Suprapubic skin (tissue), 4 donors: ENCODE measurements at places on chromosomes 16 and 17. TPM values are rescaled to one million over a fixed set of nuclear protein-coding genes. Genes with fewer than 3 reads are reported as not detected.
A peak's percentile ranks its signal among the peaks of the same experiment; 100 is the strongest.

DNA sequence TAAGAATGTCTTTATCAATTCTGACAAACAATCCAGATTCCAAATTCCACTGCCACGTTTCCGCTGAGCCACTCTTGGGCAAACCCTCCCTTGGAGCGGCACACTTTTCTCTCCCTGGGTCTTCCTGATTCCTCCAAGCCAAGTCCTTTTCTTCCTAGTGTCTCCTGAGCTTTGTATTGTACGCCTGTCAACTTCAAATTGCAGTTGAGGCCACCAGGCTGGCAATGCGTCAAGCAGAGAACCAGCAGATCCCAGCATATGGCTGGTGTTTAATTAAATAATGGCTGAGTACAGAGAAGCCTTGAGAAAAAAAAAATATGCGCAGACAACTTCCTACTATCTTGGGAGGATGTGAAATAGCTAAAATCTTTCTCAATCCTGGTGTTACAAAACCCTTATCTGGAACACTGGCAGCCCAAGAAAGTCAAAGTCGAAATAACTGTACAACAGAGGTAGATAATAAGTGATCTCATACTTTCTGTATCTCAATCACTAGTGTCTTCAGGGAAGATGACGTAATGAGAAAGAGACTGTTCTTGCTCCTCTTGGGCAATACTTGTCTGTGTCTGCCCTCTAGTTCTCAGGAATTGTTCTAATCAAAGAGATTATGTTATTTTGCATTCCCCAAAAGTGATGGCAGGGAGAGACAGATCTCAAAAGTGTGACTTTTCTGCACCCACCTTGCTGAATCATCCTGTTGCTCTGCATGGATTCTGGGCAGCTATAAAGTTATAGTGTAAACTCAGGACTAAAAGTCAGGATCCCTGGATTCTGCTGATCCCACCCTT, 15.0 kb downstream of the SMIM36 start:
- H3K4me3 ChIP-seq: no peak overlapping the region
- H3K27me3 ChIP-seq: no peaks in the 10 kb centered on the region
- H3K4me1 ChIP-seq: peaks cover 3% of the 10 kb centered on the region
- no peak overlapping the region for H3K27ac ChIP-seq
- DNase-seq: no peak
- no peaks in the 10 kb centered on the region for H3K36me3 ChIP-seq

GRCh38 chr17:43576563-43577229, 30.6 kb upstream of the ETV4 start:
- no peak overlapping the region for H3K27ac ChIP-seq
- H3K27me3 ChIP-seq: no peaks in the 10 kb centered on the region
- H3K4me3 ChIP-seq: no peak overlapping the region
- no peak for DNase-seq
- H3K4me1 ChIP-seq: peaks cover 24% of the 10 kb centered on the region

DNA sequence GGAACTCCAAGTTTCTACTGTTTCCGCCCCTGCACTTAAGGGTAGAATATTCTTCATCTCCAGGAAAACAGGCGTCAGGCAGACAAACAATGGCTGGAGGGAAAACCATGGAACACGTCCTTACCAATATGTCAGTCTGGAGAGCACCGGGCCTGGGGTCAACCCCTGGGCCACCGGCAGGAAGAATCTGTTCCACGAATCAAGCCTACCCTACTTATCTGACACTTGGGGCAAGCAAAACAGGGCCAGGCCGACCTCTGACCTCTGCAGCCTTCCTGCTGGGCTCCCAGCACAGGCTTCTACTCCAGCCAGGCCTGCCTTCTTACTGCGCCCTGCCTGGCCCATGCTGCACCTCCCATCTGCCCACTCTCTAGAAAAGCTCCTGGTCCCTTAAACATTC, 10.1 kb downstream of the VAC14 start:
- no peak for DNase-seq
- H3K4me1 ChIP-seq: peaks cover 4% of the 10 kb centered on the region
- no peak overlapping the region for H3K4me3 ChIP-seq
- peaks cover 10% of the 10 kb centered on the region for H3K36me3 ChIP-seq

GRCh38 chr17:21082001-21082436, 39.2 kb upstream of the USP22 start:
- H3K36me3 ChIP-seq: no peaks in the 10 kb centered on the region
- no peak overlapping the region for H3K27ac ChIP-seq

DNA sequence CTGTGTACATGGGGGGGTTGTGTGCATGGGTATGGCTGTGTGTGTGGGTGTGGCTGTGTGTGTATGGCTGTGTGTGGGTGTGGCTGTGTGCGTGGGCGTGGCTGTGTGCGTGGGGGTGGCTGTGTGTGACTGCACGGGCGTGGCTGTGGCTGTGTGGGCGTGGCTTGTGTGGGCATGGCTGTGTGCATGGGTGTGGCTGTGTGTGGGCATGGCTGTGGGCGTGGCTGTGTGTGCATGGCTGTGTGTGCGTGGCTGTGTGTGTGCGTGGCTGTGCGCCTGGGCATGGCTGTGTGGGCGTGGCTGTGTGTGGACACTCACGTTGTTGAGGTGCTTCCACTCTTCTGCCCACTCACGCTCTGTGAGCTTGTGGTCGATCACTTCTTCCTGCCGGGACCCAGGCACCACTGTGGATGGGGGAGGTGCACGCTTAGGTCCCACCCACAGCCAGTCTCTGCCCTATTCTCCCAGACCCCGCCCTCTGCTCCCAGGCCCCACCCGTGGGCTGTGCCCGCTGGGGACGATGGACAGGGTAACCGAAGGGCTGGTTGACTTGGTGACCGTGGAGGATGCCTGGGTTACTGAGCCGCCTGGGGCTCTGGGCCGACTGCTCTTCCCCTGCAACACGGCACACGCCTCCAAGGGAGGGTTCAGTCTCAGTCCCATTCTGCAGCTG, 16.0 kb upstream of the PABPN1L start:
- peak; percentile 82 for DNase-seq
- H3K4me3 ChIP-seq: no peak overlapping the region
- H3K36me3 ChIP-seq: peaks cover 18% of the 10 kb centered on the region
- H3K27ac ChIP-seq: no peak overlapping the region
- H3K4me1 ChIP-seq: peaks cover 28% of the 10 kb centered on the region

- no peaks in the 10 kb centered on the region for H3K27me3 ChIP-seq
- peak overlapping the region; percentile 31 for H3K4me3 ChIP-seq
- no peak for DNase-seq
- peaks cover 19% of the 10 kb centered on the region for H3K4me1 ChIP-seq
- no peaks in the 10 kb centered on the region for H3K36me3 ChIP-seq
- H3K27ac ChIP-seq: peak overlapping the region; percentile 26
Observed at GRCh38 chr17:12983991-12984884, 33.6 kb downstream of the ELAC2 start.

DNA sequence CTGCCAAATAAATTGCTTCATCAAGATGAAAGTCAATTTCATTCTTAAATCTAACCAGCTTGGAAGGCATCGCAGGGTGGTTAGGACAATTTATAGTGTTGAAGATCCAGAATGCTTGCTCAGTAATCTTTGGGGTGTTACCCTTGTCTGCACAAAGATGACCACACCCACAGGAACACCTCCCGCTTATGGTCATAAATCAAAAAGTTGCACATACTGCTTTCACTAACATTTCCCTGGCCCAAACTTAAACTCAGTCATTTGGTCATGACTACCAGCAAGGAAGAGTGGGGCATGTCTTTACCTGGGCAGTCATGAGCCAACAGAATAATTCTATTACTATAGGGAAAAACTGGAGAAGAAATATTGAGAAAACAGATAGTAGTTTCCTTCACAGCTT, 57.6 kb upstream of the KIF2B start:
- no peak overlapping the region for H3K27ac ChIP-seq
- no peak overlapping the region for H3K4me3 ChIP-seq
- DNase-seq: no peak
- H3K27me3 ChIP-seq: no peaks in the 10 kb centered on the region
- no peaks in the 10 kb centered on the region for H3K36me3 ChIP-seq

DNA sequence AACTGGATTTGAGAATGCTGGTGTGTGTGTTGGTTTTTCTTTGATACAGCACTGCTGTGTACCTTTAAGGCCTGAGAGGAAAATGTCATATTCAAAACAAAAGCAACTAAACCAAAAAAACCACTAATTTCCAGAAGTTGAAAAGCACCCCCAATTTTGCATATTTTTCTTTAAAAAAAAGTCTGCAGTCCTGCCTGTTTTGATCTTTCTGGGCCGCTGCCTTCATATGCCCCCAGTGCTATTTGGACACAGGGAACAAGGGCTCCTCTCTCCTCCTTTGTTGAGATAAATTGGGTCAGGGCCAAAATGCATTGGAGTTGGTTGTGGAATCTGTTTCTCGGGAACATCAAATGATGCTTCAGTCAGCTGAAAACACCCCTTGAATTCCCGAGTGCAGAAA, 26.9 kb downstream of the GPT2 start:
- no peak for DNase-seq
- H3K27me3 ChIP-seq: no peaks in the 10 kb centered on the region
- no peak overlapping the region for H3K27ac ChIP-seq

DNA sequence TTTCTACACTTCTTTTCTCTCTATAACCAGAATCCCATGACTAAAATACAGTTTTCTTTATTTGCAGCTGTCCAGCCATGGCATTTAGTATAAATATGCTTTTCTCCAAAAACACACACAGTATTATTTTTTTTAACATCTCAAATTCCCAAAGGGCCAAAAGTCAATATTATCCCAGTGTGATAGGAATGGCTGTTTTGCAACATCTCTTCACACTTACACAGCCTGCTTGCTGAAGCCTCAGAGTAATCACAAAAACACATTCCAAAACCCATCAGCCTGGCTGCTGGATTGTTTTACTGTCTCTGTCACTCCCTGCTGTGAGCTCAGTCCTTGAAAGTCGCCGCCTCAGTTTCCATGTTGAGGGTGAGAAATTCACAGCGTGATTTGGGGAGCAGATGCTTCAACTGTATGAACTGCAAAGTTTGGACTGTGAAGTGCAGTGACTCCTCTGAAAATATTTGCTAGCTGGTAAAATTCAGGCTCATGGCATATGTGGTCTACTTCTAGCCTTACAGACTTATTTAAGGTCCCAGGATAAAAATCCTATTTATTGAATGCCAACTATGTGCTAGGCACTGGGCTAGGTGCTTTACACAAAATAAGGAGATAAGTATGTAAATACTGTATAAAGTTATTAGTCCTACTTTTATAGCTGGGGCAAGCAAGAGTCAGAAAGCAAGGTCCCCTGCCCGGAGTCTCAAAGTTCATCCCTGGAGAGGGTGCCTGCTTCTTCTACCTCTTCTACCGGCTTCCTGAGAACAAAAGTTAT, 116.5 kb downstream of the SOCS1 start:
- no peaks in the 10 kb centered on the region for H3K27me3 ChIP-seq
- DNase-seq: no peak
- H3K4me3 ChIP-seq: no peak overlapping the region
- H3K4me1 ChIP-seq: peaks cover 46% of the 10 kb centered on the region
- H3K27ac ChIP-seq: peak overlapping the region; percentile 32
- H3K36me3 ChIP-seq: no peaks in the 10 kb centered on the region

DNA sequence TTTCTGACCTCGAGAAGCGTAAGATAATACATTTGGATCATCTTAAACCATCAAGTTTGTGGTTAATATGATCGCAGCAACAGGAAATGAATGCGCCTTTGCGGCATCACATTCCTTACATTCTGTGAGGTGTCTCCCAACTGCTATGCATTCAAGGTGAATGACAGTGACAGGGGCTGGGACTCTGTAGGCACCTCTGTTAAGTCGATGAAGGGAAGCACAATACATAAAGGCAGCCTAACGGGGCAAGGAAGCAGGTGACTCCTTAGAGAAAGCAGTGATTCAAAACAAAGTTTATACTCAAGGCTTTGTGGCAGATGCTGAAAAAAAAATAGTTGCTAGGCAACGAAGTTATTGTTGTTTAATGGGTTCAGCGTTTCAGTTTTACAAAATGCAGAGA, 21.6 kb upstream of the EVPL start:
- H3K4me1 ChIP-seq: peaks cover 40% of the 10 kb centered on the region
- no peaks in the 10 kb centered on the region for H3K27me3 ChIP-seq
- peaks cover 74% of the 10 kb centered on the region for H3K36me3 ChIP-seq
- no peak overlapping the region for H3K27ac ChIP-seq

DNA sequence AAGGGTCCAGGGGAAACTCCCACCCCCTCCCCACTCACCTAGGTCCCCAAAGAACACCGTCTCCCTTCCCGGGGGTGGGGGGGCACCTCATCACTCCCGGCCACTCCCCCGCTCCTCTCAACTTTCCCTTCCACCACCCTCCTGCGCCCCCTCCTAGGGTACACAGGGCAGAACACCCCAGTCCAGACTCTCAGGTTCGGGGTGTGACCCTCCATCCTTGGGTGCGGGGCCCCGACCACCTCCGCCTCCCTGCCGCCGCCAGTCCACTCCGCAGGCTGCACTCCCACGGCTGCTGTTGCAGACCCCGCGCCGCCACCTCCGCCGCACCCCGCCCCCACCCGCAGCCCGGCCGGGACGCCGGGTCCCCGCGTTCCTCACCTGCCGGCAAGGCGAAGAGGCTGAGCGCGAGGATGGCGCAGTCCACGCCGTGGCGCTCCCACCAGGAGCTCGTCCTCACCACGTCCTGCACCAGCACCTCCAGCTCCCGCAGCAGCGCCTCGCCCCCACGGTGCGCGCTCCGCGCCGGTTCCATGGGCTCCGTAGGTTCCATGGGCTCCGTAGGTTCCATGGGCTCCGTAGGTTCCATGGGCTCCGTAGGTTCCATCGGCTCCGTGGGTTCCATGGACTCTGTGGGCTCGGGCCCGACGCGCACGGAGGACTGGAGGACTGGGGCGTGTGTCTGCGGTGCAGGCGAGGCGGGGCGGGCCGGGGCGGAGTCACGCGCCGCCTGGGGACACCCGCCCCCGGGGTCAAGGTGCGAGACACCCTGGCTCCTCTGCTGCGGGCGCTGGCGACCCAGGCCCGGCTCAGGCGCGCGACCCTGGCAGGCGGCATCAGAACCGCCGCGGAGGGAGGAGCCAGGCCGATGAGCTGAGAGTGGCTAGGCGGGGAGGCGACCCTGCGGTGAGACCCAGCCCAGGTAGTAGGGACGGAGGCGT, at the start of gene FADS6:
FADS6 (minus strand) TSS at position 660 of the 938 bp plus-strand sequence; CDS start at position 622, 38 bp downstream.
- H3K27me3 ChIP-seq: peaks cover 46% of the 10 kb centered on the region
- DNase-seq: no peak
- H3K4me3 ChIP-seq: peak within 1 kb of the TSS; percentile 54
- H3K27ac ChIP-seq: no peak within 1 kb of the TSS
- no peaks in the 10 kb centered on the region for H3K36me3 ChIP-seq

ANKRD40CL gene
- total RNA-seq: not detected

LPO gene
- total RNA-seq: 0.19 TPM

SLC16A11 gene
- total RNA-seq: 0.26 TPM

MAP2K3 gene
- total RNA-seq: 54.5 TPM
